ENCODE measurements at places on chromosomes 7 and 10. TPM values are rescaled to one million over a fixed set of nuclear protein-coding genes. Genes with fewer than 3 reads are reported as not detected.

DNA sequence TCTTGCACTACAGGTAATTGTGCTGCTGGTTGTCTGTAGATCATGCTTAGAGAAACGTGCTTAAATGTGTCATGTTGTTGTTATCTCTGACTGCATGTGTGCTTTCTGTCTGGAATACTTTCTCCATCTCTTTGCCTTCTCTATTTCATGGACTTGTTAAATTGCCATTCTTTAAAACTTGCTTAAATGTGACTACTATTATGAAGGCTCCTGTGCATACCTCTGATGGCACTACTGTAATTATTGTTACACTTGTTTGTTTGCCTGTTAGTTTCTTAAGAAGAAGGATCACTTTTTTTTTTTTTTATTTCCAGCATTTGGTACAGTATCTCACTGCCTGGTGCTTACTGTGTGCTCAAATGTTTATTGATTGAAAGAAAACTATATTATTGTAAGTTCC is 41.6 kb downstream of the KMT2E start:
- no peak for DNase-seq

DNA sequence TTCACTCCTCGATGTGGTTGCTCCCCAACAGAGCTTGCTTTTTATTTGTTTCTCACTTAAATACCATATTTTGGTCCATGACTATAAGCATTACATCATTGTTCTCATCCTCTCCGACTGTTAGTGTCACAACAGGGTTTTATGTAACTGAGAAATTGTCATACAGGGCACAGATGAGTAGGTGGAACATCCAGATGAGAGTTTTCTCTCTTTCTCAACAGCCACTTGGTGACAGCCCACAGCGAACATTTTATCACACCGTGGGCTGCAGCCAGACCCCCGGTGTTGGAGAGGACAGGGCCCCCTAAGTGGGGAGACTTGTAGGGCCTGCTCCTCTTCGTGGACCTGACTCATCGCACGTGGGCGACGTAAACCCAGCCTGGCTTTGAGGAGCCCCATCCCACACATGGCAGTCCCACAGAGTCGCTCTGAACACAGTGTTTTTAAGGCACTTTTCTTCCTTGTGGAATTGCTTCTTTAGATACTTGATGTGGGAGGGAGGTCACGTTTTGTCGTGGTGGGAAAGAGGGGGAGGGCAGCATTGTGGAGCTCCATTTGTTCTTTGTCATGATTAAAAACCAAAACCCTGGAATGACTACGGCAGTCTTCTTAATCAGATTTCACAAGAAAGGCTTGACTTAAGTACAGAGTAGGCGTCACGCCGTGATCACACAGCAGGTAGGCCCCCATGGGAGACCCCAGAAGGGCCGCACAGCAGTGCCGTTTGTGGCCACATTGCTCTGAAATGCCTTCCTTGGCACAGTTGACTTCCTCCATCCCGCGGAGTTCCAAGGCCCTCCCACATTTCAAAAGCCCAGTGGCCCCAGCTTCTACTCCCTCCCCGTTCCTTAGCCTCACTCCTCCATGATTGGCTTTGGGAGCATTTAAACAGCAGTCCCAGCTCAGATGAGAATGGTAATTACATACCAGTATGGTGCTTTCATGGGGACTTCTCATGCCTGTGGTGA is 220.6 kb downstream of the CCDC3 start:
- no peak for DNase-seq

DNA sequence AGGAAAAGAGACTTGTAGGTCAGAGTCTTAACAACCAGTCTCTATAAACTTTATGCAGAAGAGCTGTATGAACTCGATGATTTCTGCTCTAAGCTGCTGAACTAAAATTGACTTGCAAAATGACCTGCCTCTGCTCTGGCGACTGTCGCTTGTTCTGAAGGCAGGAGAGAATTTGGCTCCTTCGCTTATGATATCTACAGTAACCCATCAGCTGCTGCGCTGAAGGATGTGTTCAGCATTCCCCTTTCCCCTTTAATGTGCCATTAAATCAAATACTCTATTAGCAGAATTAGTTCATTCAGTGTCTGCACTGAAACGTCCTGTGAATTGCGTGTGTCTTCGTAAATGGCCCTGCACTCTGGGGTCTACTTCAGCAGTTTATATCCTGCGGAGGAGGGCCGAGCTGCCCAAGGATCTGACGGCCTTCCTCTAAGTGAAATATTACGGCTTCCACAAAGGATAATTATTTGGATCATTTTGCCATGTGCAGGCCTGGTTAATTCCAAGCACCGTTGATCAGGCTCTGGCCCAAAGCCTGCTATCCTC is 254.9 kb downstream of the SNX10 start:
- DNase-seq: no peak

DNA sequence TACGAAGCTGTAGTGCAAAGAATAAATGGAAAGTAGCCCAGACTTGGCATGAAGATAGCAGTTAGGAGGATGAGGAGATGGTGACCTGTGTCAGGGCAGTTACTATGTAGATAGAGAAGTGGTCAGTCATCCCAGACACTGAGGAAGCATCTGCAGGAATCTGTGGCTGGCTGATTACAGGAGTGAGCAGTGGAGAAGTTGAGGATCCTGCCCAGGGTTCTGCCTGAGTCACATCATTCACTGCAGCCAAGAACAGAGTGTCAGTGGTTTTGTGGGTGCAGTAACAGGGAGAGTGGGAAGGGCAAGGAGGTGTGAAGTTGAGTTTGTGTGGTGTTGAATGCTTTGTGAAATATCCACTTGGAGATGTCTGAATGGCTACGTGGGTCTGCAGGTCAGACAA is 676.4 kb upstream of the NRP1 start:
- DNase-seq: no peak

GRCh38 chr10:71316056-71316785 is 2.8 kb upstream of the SLC29A3 start:
- no peak for DNase-seq

- no peak for DNase-seq
Observed at GRCh38 chr10:73796766-73797165, 11.4 kb downstream of the ZSWIM8 start.

DNA sequence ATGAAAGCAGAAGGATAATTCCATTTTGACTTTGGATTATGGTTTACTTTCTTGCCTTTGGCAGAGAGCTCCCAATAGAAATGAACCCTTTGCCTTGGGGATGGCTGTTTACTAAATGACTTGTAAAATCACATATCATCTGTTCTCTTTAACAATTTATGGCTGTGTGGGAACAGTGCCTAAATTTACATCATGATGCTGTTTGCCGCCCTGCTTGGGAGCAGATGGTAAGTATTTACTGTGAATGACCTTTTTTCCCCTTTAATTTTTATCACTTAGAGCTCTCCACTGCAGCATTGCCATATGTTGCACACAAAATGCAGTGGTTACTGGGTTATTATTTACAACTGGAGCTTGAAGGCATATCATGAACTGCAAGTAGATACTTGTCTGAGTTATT is 13.4 kb downstream of the HEPACAM2 start:
- DNase-seq: no peak

DNA sequence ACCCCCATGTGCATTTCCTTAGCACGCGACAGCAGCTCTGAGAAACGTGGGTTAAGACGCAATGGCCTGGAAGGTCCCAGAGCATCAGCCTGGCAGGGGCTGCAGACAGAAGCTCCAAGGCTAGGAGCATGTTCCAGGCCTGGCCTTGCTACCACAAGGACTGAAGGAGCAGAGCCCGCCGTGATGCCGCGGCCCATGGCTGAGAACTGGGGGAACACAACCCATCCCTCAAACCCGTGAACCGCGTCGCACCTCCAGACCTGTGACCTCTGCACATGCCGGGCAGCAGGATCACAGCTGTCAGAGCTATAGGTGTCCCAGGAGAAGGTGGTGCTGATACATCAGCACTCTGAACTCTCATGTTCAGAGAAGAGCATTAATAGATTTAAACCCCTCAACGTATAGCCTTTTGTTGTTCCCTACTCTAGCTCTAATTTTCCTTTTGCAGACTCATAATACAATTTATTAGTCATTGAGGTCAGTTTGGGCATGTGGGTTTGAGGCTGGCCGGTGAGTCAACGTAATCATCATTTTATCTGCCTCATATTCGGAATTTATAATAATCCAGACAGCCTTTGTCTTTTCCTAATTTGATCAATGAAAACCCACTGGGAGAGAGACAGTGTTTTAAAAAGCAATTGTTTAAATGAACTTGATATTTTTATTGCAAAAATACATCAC is 222.5 kb upstream of the TCERG1L start:
- no peak for DNase-seq

- DNase-seq: no peak
Observed at GRCh38 chr7:143454091-143454680, 10.9 kb downstream of the TAS2R60 start.

The PKD1L1 gene
- 0.20 TPM for total RNA-seq

DNA sequence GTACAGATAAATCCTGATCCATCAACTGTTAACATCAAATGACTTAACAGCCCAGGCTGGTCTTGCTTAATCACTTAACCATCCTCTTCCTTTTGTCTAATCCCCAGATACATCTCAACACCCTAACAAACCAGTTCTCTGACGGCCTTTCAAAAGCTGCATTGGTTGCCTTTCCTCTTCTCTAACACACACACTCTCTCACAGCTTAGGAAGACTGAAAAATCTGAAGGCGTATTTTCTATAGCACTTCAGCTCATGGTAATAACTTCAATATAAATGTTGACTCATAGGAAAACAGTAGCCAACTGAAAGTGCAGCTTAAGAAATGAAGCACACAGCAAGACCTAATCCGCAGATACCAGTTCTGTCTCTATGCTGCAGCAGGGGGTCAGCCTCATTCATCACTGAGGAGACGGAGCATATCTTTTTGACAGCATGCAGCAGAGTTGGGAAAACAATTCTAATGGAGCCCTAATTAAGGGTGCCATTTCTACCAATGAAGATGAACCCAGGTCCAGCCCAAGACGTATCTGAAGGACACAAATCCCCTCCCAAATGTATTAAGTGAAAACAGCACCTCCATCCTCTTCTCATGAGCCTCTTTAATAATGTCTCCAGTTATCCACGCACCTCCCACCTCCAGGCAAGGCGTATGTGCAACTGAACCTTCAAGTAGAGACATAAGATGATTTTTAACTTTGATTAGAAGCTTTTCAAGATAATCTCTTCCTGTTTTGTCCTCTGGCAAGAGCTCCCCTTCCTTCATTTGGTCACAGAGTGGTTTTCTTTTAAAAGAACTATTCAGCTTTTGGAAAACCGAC is 211.7 kb upstream of the NFE2L3 start:
- no peak for DNase-seq

The ABCB1 gene
- total RNA-seq: 181 TPM

The CPEB3 gene
- 9.7 TPM for total RNA-seq

DNA sequence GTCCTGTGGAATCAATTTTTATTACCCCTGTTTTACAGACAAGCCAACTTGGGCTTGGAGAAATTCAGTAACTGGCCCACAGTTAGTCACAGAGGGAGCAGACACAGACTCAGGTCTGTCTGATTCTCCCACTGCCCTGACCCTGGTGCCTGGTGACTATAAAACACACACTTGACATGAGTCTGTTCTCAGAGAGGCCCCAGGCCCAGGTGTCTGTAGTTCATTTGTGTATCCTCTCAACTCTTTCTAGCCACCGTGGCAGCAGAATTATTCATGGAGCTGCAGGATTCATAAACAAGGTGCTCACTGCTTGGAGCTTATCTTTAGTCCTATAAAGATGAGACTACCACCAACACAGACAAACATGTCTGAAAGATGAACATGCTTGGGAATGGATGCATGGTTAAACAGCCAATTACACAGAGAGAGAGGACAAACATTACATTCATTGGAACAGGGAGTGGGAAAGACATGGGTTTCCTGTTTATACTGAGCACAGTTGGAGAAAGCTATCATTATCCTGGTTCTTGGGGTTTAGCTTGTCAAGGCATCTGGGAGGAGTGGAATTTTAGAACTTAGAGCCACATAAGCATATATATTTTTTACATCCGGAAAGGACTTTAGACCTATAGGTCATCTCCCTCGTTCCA is 79.1 kb upstream of the PDCD4 start:
- no peak for DNase-seq

DNA sequence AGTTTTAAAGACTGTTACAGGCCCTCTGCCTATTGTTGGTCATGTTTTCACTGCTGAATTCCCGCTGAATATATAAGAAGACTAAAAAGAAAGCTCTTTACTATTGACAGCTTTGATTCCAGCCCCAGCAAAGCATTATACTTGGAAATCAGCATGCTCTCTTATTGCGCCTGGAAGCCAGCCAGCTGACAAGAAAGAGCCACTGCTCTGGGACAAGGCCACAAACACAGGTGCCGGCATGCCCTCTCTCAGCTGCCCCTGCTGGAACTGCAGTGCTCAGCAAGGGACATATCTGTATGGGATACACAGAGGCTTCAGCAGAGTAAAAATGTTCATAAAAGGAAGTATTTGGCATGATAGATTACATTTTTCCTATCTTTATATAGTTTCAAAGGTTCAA is 523.9 kb downstream of the ADRA2A start:
- no peak for DNase-seq

DNA sequence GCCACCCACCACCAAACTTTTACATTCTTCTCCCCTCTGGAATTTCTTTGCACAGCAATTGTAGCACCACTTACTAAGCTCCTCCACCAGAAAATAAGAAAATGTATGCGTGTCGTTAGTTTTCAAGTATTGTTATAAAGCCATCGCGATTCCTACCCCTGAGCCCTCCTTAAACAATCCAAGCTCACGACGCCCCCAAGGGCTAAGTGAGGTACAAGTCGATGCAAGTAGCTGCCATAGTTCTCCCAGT is 1.3 kb downstream of the FRAT2 start:
- DNase-seq: no peak

The NKX1-2 gene
- total RNA-seq: 0.09 TPM

- DNase-seq: no peak
Observed at GRCh38 chr10:123086281-123086680, 49.5 kb upstream of the HMX3 start.

DNA sequence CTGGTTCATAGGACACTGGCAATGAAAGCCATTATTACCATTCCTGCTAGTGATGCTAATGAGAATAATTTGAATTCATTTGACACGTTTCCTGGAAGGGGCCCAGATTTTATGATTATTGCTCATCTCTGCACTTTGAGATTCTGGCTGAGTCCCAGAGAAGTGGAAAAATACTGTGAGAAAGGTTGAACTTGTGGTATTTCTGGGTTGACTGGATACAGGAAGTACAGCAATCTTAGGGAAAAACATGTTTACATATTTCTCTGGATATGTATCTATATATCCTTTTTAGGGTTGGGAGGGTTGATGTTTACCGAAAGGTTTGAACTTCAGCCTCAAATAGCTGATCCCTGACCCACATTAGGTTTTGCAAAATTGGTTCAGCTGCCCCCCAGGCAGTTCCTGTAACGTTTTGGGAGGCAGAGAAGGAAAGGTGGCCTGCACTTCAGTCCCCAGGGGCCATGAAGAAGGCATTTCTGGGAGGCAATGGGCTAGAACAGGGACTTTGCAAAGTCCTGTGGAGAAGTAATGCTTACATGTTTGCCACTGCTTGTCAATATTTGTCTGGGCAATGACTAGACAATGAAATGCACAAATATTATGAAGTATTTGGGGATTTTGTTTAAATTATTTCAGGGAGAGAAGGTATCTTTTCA is 253.7 kb upstream of the PITRM1 start:
- no peak for DNase-seq

GRCh38 chr7:133693281-133693680 is 433.9 kb upstream of the LRGUK start:
- no peak for DNase-seq
